ENCODE measurements at places on chromosomes 2 and 18.

DNA sequence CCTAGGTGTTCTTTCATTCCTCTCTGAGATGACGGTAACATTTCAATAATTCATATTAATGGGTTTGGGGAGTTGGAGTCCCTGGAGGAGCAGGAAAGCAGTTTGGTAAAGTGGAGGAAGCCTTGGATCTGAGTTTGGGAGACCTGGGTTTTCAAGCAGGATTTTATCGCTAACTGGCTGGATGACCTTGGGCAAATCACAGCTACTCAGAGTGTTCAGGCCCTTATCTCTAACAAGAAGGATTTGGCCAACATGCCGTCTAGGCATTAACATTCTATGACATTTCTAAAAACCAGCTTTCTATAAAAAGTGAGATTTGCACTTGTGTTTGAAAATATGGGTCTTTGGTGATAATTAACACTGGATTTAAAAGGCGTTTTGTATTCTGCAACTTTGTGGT is 59.7 kb upstream of the MEX3C start:
- no peak for DNase-seq

GRCh38 chr2:137156221-137156844 is 391.0 kb downstream of the THSD7B start:
- no peak for DNase-seq

- no peak for DNase-seq
These were observed 156.4 kb downstream of the PPP1R1C start for GRCh38 chr2:182142062-182142461.

DNA sequence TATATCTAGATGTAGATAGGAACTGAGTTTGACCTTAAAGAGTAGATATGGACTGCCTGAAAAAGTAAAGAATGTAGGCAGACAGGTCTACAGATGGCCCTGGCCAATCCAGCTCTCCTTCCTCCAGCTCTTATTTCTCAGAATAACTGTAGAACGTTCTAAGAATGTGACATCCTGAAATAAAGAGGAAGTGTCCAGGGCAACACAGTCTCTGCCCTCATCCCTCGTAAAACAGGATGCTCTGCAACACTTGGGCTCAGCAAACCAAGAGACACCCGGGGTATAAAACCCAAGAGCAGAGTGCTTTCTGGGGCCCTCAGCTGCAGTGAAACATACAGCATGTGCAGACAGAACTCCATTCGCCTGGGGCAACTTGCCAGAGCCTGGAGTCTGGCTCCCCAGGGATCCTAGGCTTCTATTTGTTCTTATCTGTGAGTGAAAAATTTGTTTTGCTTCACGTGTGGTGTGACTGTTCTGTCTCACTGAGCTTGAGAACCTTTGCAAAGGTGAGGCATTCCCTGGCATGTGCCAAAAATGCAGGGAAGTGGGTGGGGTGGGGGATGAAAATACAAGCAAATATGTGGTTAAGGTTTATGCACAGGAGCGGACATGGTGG is 401.0 kb downstream of the SETBP1 start:
- DNase-seq: no peak

DNA sequence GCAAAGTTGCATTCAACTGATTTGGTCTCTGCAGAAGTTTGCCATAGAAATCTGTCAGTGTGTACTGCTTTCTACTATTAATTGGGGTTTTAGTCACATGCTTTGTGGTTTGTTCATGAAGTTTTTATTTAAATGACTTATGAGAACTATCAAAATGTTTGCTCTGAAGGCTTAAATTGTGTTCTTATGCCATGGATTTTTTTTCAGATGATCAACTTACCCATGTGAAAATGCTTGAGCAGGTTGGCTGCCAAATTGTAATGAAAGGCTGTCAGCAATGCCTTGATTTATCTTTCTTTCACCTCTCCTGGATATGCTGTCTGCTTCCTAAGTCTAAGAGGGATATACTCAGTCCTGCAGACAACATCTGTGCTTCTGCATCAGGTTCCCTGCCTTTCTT is 50.7 kb downstream of the FMNL2 start:
- DNase-seq: no peak

- DNase-seq: no peak
These were observed 22.8 kb downstream of the ATP8B1 start for GRCh38 chr18:57780318-57780705.

- no peak for DNase-seq
These were observed 3.8 kb downstream of the ACTG2 start for GRCh38 chr2:73896362-73897239.

DNA sequence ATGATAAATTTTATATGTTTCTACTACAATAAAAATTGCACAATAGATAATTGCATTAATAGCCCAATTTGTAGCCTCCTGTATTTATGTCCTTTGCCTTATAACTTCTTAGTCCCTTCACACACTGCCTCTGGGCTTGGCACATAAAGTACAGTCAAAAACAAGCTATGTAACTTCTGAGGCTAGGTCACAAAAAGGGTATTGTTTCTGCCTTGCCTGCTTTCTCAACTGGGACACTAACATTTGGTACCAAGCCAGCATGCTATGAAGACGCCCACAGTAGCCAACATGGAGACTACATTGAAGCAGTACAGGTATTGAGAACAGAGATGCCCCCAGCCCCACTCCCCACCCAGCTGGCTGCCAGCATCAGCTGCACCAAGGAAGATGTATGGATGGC is 5.4 kb upstream of the SLC3A1 start:
- DNase-seq: no peak

GRCh38 chr2:27952070-27952469 is 61.5 kb downstream of the BABAM2 start:
- DNase-seq: no peak

GRCh38 chr18:23133860-23134779 is 1.2 kb upstream of the CABLES1 start:
- peak; percentile 18 for DNase-seq

- no peak for DNase-seq
These were observed 321.3 kb upstream of the TFPI start for GRCh38 chr2:187875261-187876141.
